GM12878 (cell line): ENCODE measurements at places on chromosomes 11 and 22. TPM values are rescaled to one million over a fixed set of nuclear protein-coding genes. Genes with fewer than 3 reads are reported as not detected.

DNA sequence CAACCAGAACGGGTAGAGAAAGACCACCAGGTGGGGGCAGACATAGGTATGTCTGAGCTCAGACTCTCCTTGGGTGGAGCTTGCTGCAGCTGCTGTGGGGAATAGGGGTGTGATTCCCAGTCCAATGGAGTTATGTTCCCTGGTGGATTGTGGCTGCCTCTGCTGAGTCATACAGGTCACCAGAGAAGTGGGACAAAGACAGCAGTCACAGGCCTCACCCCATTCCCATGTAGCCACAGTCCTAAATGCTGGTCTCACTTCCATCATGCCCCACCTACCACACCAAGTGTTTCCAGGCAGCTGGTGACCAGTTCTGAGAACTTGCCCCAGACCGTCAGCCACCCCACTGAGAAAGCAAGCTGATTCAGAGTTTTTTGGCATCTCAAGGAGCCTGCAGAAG is 17.5 kb downstream of the OR52E5 start:
- DNase-seq = no peak

DNA sequence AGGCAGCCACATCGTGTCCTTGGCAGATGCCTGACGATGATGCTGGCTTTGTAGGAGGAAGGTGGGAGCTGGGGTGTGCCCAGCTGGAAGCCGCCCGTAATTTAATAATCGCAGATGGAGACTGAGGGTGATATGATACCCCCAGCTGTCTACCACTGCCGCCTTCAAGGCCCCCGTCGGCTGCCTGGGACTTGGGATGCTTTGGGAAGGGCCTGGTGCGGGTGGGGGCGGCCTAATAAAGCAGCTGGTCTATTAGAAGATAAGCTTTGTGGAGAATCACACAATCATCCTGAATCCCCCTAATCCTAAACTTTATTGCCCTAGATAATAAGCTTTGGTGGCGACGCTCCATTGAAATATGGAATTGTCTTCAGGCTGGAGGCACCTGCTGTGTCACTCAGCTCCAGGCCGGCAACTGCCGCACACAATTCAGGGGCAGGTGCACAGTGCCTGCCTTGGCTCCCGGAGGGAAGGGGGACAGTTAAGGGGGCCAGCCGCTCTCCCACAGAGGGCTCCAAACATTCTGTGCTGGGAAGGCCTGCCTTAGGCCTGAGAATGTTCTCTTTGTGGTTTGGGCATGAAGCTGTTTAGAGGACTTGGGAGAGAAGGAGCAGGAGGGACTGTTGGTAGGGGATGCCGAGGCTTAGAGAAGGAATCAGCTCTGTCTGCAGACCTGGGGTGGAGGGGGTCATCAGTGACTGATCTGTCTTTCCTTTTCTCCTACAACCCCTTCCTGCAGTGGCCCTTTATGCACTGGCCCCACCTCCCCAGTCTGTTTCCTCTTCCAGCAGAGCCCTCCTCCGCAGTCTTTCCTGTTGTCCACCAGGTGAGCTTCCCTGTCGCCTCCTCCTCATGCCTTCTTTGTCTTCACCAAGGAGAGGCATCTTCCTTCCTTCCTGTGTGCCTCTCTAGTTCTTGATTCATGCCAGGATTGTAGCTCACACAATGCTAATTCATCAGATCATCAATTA is 65.3 kb downstream of the ARL14EP start:
- DNase-seq = no peak

GRCh38 chr11:35994421-35994820 is 50.6 kb downstream of the LDLRAD3 start:
- no peak for DNase-seq

- no peak for DNase-seq
These were observed 1.3 kb downstream of the TCN1 start for GRCh38 chr11:59865031-59865430.

DNA sequence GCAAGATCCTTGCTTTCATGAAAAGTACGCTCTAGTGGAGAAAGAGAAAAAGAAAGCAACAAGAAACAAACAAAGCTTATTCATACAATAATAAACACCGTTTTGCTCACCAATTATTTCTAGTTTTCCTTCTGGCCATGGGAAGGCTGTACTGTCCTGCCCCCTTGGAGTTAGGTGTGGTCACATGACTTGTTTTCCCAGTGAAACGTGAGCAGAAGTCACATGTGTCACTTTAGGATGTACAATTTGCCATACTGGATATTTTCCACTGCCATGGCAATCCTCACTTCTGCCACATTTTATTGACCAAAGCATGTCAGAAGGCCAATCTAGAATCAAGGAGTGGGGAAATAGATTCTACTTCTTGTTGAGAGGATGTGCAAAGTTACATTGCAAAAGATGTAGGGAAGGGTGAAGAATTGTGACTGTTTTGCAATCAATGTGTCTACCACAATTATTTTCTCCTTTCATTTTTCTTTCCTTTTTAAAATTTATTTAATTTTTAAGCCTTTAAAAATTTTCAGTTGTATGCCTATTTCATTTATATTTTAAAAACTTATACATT is 24.3 kb upstream of the TRAF6 start:
- DNase-seq = no peak

GRCh38 chr22:19169002-19169946 is 9.3 kb downstream of the SLC25A1 start:
- DNase-seq = no peak

DNA sequence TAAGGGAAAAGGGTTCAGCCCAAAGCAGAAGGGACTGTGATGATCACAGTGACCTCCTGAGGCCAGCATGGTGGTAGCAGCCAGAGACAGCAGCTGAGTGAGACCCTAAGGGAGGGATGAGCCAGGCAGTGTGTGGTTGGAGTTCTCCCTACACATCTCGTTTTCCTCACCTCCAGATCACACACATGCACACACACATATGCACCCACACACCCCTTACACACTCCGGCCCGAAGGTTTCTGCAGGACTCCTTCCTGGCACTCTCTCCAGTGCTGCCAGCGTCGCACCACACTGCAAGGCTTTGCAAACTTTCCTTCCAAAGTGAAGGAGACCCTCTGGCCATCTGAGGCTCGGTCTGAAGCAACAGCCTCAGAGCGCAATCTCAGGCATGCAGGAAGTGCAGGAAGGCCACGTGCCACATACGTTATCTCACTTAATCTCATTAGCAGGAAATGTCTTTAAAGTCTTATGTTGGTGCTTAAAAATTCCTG is 26.9 kb upstream of the TP53I11 start:
- no peak for DNase-seq

DNA sequence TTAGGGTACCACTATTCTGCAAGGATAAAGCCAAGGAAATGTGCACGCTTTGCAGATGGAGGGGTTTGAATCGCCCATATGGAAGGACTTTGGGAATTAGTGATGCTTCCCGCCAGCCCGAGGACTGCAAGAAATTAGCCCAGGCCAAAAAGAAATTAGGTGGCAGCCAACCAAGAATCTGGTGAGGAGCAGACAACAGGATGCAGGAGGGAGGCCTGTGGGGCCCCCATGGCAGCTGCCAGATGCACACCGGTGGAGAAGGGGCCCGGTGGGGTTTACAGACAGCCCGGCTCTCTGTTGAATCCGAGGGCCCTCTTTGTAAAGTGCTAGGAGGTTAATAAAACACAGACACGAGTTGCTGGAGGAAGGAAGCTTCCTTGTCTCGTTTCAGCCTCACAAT is 73.5 kb downstream of the TIMP3 start:
- no peak for DNase-seq

DNA sequence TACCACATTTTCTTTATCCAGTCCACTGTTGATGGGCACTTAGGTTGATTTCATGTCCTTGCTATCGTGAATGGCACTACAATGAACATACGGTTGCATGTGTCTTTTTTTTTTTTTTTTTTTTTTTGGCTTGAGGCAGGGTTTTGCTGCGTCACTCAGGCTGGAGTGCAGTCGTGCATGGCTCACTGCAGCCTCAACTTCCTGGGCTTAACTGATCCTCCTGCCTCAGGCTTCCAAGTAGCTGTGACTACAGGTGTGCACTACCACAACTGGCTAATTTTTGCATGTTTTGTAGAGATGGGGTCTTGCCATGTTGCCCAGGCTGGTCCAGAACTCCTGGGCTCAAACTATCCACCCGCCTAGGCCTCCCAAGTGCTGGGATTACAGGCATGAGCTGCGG is 1.5 kb upstream of the CCDC90B start:
- no peak for DNase-seq

GRCh38 chr11:118618991-118619375 is 11.6 kb downstream of the PHLDB1 start:
- DNase-seq = no peak

DNA sequence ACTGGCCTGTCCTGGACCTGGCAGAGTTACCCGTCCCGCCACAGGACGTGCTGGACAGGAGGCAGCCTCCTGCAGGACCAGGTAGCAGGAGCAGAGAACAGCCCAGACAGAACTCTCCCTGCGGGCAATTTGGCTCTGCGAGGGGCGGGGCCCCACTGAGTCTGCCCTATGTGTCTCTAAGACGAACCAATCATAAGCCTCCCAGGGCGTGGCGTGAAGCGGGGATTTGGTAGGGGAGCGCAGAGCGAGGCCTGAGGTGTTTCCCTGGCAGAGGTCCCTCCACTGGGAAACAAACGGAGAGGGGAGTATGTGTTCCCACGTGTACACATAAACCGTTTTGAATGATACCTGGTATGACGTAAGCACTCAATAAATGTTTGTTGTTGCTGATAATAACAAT is 7.4 kb downstream of the CD82 start:
- DNase-seq = no peak

- no peak for DNase-seq
These were observed 54.9 kb downstream of the P4HA3 start for GRCh38 chr11:74256378-74257133.

- DNase-seq = no peak
These were observed 874 bp upstream of the PLAAT4 start for GRCh38 chr11:63535734-63536133.

- no peak for DNase-seq
These were observed at the start of gene SAA1 for GRCh38 chr11:18265949-18266348. Gene SAA1, plus strand, starts transcription at chr11:18266264. Its CDS starts 624 bp downstream, at chr11:18266888.

- no peak for DNase-seq
These were observed 614 bp downstream of the NR1H3 start for GRCh38 chr11:47258317-47258902.

- peak; percentile 33 for DNase-seq
These were observed 25.7 kb upstream of the HMGXB4 start for GRCh38 chr22:35231585-35232084.

- DNase-seq = no peak
These were observed 12.8 kb downstream of the MISFA start for GRCh38 chr11:18612394-18612793.

DNA sequence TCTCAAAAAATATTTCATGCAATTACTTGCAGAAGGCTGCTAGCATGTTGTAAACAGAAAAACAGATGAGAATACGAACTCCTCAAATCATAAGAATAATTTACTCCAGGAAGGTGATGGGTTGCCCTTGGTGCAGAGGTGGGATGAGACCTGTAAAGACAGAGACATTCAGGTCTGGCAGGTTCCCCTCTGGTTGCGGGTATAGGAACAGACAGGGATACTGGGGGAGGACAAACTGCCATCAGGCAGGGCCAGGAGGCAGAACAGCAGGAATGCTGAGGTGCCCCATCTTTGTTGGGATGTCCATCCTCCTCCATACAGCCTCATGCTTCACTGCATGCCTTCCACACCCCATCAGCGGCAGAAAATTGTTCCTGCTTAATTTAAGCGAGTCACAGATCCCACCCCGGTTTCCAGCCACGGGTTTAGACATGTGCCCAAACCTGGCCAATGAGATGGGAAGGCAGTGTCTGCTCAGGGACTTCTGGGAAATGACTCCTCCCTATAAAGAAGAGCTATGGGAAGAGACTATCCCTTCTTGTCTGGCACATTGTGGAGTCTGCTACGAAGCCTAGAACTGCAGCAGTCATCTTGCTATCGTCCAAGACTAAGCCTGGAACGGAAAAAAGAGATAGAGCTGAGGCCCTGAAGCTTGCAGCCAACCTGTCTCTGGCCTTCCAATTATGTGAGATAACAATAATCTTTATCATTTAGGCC is 23.1 kb upstream of the IRAG1 start:
- DNase-seq = no peak

DNA sequence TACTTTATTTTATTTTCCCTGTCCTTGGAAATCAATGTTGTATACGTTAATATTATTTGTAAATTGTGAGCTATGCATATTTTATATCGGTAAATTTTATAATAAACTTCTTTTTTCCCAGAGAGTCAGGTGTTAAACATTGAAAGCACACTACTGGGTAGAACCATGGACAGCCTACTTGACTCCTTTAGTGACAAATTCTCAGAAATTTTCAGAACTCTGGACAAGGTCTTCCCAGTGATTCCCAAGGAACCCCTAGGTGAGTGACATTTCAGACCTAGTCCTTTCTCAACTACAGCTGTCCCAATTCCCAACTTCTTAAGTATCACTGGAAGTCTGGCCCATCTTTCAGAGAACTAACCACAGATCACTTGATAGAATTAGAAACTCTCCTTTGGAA is 107.2 kb downstream of the RCN1 start:
- DNase-seq = no peak

- no peak for DNase-seq
These were observed 23.6 kb downstream of the MYEOV start for GRCh38 chr11:69317401-69318092.

- DNase-seq = no peak
These were observed at the start of gene SMARCB1 for GRCh38 chr22:23786752-23787599. Gene SMARCB1, plus strand, starts transcription at chr22:23786966. Its CDS starts 204 bp downstream, at chr22:23787170.

DNA sequence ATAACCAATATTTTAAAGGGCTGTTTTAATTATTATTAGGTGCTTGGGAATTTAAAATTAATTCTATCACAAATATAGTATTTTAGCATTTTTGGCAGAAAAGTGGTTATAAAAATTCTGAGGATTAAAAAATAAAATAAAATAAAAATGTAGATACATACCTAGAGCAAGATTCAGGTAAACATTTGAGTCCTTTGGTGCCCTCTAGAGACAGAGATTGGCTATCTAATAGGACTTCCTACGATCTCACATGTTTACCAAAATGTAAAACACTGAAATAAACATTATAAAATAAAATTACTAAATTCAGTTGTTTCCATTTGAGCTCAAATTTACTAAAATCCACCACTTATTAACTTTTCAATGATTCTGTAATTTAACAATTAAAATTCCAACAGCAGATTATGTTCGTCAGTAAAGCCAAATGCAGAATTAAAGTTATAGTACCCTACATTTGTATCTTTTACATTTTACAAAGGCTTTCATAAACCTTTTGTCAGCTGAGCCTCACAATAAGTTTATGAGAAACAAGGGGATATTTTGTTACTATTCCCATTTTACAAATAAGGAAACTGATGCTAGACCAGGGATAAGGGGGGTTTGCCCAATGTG is 27.7 kb downstream of the SLC36A4 start:
- DNase-seq = no peak

- DNase-seq = no peak
These were observed 134.5 kb downstream of the WNT7B start for GRCh38 chr22:45842291-45842991.

GRCh38 chr11:20875889-20876288 is 206.5 kb downstream of the NELL1 start:
- DNase-seq = no peak

GRCh38 chr22:19986410-19987341 is 29.9 kb downstream of the ARVCF start:
- no peak for DNase-seq

CHADL gene
- not detected in 2 replicates for total RNA-seq

LZTR1 gene
- 42.8 and 50.3 TPM in 2 replicates for total RNA-seq

B4GAT1 gene
- total RNA-seq = 5.7 and 5.9 TPM in 2 replicates

LRRC4C gene
- total RNA-seq = not detected in 2 replicates

PATE1 gene
- not detected in 2 replicates for total RNA-seq

TTLL1 gene
- total RNA-seq = 2.6 and 3.5 TPM in 2 replicates

OSM gene
- 1.1 and 1.2 TPM in 2 replicates for total RNA-seq

SLC25A18 gene
- not detected in 2 replicates for total RNA-seq

MS4A6A gene
- total RNA-seq = 4.5 and 7.1 TPM in 2 replicates

KCNE3 gene
- total RNA-seq = 0.08 TPM in 1 of 2 replicates, not detected in the other

MMP27 gene
- not detected in 2 replicates for total RNA-seq
